ENCODE measurements at places on chromosomes 1 and 21.

- no peak for DNase-seq
Measured at GRCh38 chr1:198417039-198417438, 123.4 kb downstream of the ATP6V1G3 start.

DNA sequence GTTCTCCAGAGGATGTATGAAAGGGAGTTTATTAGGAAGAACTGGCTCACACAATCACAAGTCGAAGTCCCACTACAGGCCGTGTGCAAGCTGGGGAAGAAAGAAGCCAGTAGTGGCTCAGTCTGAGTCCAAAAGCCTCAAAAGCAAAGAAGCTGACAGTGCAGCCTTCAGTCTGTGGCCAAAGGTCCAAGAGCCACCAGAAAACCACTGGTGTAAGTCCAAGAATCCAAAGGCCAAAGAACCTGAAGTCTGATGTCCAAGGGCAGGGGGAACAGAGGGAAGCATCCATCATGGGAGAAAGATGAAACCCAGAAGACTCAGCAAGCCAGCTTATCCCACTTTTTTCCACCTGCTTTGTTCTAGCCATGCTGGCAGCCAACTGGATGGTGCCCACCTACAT lies 21.4 kb upstream of the CEP350 start:
- no peak for DNase-seq

DNA sequence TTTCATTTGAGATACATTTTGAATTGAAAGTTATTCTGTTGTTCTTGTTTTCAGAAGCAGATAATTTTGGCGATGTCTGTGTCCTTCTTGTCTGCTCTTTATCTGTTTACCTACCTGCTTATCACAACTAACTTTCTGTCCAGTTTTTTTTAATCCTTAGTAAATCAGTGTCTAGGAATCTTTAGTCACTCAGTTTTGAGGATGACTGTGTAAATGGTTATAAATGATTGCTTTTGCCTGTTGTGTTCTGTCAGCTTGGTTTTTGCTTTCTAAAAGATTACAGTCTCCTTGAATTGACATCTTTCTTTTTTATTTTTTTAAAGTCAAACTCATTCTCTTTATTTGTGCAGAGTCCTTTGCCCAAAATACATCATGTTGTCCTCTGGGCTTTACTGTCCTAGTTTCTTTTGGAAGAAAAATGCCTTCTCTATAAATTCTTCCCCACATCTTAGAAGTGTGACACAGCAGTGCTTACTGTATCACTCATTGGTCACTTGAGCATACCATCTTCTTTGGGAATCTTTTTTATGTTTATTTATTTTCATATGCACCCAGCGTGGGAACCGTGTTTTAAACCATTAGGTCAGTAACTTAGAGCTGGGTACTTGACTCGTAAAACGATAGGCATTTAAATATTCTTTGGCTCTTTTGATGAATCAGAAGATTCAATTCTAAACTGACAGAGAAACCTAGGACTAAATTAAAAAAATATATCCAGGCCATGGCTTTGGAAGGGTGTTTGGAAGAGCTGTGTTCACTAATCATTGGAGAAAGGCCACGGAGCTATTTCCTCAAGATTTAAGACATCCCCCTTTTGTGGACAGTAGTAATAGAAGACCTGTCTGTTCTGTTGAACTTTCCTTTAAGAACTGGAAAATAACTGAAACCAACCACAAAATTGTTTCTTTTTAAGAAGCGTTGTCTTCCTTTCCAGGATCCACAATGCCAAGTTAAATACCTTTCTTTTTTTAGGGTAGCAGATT lies 20.9 kb downstream of the LAMC1 start:
- DNase-seq: no peak

GRCh38 chr1:211479624-211480023 lies 12.3 kb downstream of the RD3 start:
- DNase-seq: no peak

DNA sequence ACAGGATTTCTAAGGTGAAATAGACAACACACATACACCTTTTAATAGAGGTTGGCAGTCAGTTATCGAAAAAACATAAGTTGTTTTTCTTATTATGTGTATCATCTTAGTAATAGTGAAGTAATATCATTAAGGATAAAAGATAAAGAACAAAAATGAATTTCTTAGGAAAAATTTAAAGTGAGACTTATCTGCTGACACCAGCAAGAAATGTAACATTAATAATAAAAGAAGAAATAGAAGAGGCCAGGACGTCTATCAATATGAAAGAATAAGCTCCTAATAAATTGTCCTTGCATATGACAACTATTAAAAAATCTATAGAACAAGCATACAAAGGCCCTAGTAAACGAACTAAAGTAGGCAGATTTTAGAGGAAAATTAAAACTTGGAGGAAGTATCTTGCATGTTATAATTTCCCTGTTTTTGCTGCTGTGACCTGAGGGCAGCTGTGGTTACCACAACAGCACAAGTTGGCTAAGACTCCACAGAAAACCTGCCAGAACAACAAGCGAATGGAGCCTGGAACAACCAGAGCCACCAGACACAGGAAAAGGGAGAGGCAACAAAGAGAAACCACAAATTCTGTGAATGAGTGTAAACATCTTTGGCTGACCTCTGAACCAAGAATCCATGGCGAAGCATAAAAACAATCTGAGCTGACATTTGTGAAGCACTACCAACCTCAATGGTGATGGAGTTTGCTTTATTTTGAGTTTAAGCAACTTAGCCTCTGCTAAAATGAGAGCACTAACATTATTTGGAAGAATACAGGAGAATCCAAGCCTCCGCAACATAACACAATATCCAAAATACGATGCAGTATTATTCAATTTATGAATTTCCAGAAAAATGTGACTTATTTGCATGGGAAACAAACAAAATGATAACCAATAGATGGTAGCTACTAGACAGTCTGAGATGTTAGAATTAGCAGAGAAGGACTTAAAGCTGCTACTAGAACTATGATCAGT lies 207.5 kb downstream of the KCNT2 start:
- no peak for DNase-seq

DNA sequence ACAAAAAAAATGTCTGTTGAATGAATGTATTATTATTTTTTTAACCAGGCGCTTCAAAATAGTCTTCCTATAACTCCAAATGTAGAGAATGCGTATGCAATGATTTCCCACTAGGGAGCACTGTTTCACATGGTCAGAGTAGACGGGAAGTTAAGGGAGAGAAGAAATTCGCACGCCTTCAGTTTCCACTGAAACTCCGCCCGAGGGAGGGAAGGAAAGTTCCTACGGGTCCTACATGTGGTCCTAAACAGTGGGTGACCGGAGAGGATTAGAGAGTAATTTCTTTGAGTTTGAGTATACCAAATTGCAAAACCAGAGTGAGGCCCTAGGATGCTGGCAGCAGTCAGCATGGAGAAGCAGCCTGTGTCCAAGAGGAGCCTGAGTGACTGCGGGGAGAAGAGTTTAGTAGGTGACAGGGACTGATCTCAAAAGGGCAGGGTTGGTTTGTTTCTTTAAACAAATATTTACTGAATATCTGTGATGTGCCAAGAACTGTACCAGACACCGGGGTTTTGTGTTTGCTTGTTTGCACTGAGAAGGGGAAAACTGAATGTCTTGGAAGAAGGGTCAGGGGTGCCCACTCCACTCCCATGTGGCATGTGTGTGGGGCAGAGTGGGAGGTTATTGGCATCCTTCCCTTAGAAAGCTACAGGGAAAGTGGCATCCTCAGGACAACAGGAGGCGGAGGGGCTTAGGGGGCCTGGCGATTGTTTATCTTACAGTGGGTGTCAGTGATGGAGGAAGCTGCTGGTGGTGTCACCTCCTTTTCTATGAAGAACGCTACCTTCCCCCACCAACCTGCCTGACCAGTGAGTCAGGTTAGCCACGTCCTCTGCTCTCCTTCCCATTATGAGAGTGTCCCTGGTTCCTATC lies 22.8 kb downstream of the RNU5D-1 start:
- no peak for DNase-seq

DNA sequence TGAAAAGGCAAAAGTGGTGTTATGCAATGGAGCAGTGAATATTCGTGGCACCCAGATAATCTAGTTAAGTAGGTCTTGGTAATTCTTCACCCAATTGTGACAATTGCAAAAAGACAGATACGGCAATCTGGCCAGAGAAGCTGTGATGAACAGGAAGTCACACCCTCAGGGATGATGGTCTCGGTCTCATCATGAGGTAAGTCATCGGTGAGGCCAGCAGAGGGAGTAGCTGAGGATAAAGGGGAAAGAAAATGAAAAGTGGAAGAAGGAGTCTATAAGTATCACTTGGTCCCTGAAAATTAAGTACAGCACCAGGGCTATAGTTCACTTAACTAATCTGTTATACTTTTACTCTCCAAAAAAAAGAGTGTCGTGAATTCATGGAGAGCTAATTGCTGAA lies 258.8 kb upstream of the NCAM2 start:
- no peak for DNase-seq

- DNase-seq: no peak
Measured at GRCh38 chr1:54518489-54518888, 29.5 kb upstream of the ACOT11 start.

DNA sequence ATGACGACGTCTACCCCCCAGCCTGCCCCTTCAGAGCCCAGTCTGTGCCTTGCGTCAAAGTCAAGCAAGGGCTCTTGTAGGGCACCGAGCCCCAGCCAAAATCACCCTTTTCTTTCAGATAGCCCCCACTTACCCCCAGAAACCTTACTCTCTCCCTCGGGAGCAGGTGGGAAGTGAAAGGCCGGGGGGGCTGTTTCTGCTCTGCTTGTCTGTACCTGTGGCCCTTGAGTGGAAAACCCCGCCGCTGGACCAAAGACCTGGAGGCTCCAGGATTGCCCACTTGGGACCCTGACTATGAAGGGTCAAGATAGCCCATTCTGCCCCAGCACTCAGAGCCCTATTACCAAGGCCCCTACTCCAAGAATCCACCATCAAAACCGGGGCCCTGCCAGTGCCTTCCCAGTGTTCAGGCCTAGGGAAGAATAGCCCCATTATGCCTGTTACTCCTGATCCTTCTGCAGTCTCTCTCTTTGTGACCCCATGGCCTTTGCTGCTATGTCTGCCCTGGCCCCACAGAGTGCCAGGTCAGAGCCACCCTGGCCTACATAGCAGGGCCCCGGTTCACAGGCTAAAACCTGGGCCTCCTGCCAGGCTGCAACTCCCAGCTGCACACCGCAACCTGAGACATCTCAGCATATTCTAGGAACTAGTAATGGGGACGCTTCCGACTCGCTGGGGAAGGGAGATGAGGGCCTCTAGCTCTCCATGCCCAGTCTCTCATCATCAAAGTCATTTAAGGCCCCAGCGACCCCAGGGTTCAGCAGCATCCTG lies 22.2 kb upstream of the HPDL start:
- no peak for DNase-seq

DNA sequence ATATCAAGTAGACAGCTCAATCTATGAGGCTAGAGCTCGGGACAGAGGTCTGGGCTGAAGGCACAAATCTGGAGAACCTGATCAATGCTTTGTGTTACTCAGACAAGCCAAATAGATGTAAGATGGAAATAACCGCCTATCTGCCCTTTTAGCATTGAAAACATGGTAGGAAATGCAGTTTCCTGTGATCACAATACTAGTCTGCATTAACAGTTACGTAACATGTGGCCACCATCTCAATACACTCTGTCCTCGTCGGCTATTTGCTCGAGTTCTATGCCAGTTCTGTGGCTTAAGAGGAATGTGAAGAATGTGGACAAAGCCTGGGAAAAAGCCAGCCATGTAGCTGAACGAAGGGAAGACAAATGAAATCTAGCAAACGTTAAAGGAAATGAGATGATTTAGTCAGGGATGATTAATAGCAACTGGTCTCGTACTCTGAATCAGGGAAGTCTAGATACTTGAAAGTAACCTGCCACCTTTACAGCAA lies 73.3 kb downstream of the HSF2BP start:
- no peak for DNase-seq

DNA sequence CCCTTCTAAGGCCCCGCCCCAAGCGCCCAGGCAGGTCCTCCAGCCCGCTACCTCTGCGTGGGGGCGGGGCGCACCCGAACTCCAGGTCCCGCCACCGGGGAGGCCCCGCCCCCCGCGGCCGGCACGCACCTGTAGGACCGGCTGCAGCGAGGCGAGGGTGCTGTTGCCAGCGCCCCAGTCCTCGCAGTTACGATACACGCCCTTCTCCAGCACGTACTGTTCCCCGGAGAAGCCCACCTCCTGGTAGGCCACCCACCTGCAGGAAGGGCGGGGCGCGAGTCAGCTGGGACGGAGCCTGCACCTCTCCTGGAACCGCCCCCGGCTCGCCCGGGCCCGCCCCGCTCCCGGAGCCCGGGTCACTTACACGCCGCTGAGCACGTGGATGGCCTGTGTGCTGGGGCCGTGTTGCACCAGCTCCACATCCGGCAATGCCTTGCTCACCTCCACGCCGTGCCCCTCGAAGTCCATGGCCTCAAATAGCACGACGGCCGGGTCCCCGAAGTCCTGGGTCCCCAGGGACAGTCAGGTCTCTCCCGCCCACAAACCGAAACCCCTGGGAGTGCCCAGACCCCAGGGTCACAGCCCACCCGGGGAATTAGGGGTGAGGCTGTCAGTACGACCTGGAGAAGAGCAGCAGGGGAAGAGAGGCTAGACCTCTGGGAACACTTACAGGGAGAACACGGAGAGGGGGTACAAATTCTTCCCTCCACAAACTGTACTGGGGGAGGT lies 17.3 kb downstream of the CRYBG2 start:
- DNase-seq: peak; percentile 82

- DNase-seq: no peak
Measured at GRCh38 chr1:184462155-184462554, 75.3 kb downstream of the C1orf21 start.

DNA sequence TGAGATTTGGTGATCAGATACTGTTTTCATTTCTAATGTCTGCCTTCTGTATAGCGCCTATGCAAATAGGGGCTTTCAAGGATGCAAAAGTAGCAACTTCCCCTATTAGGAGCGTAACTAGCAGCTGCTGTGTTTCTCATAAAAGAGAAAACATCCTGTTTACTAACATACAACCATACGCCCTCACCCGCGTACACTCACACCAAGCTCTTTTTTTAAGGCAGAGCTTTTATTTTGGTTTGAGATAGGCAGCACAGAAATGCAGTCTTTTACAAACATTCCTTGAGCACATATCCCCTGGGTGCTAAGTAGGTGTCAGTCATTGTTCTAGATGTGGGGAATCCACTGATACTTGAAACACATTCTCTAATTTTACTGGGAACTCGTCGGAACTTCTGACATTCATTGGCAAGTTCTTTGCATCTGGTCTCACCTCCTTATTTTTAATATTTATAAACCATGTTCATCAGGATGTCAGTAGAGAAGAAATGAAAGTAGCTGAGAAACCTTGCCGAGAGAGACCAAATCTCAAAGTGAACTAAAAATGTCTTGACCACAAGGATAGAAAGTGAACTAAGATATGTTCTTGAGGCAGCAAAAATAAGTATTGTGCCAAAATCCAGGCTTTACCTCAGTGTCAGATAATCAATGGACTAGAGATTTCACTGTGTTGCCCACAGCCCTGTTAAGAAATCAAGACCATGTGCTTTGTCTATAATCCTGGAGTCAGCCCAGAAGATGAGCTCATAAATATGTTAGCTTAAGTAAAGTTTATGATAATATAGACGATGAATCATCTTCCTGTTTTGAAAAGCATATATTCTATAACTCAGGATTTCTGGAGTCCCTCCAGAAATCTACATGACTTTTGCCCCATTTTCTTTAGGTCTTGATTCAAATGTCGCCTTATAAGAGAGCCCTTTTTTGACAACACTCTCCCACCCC lies 350.9 kb downstream of the ST6GALNAC3 start:
- DNase-seq: no peak

Data from stimulated activated CD8-positive, alpha-beta memory T cell treated with anti-CD3 and anti-CD28 coated beads, Interleukin-4, amount 100 ng/mL, for 4 hours (primary cell).